ENCODE measurements at places on chromosomes 11 and 22.

DNA sequence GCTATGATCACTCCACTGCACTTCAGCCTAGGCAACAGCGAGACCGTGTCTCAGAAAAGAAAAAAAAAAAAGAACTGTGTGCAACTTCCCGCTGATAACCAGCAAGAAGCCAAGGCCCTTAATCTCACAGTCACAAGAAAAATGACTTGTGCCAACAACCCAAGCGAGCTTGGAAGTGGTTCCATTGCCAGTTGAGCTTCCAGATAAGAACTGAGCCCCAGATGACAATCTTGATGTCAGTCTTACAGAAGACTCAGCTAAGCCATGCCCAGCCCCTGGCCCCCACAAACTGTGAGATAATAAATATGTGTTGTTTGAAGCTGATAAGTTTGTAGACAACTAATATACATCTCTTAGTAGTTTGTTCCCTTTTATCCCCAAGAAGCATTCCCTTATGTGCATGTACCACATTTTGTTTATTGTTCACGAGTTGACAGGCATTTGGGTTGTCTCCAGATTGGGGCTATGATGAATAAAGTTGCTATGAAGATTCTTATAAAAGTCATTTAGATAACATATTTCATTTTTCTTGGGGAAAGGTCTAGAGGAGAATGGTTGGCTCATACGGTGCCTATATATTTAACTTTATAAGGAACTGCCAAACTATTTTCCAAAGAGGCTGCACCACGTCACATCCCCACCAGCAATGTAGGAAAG lies 85.9 kb downstream of the TIMP3 start:
- ATAC-seq: no peak

DNA sequence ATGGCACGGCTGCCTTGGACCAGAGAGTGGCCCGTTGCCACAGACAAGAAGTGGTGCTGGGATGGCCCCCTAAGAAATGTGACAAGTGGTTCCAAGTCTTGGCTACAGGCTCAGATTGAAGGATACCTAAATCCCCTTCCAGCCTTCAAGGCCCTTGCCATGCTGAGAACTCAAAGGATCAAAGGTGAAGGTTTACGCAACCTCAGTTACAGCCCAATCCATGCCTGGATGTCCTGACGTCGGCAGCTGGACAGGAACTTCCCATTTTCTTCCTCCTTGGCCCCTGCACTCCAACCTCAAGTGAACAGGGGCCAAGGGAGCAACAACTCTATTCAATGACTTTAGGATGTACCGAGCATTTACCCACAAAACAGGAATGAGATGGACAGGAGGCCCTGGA lies 95.4 kb downstream of the DHCR7 start:
- ATAC-seq: no peak

- no peak for ATAC-seq
These were observed 45.3 kb upstream of the CCDC34 start for GRCh38 chr11:27408246-27408800.

DNA sequence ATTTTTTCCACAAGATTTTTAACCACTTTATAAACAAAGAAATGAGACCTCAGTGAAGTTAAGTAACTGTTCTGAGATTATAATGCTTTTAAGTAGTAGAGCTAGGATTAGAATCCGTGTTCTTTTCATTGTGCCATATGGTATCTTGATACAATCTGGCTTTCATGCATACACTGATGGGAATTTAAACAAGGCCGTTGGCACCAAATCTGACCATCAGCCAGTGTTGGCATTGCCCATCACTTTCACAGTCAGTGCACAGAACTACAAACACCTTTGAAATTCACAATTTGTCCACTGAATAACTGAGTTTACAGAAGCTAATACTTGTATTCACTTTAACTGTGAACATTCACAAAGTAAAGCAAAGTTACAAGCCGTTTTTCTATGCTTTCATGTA lies 1228.0 kb downstream of the TBC1D22A start:
- no peak for ATAC-seq

DNA sequence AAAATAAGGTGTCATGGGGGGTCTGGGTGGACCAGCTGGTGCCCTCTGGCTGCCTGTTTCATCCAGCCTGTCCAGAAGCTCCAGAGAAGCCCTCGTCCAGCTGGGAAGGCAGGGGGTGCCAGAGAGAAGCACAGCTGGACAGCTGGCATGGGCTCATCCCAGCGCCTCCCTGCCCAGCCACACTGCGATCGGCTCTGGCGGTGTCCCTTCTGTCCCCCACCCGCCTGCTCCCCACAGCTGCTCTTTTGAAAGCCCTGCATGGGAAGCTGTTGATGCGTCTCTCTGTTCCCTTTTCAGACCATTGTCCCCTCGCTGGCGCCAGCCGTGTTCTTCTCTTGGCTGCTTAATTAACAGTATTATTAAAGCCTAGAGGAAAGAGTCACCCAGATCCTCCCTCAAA lies 86.5 kb downstream of the MN1 start:
- no peak for ATAC-seq

DNA sequence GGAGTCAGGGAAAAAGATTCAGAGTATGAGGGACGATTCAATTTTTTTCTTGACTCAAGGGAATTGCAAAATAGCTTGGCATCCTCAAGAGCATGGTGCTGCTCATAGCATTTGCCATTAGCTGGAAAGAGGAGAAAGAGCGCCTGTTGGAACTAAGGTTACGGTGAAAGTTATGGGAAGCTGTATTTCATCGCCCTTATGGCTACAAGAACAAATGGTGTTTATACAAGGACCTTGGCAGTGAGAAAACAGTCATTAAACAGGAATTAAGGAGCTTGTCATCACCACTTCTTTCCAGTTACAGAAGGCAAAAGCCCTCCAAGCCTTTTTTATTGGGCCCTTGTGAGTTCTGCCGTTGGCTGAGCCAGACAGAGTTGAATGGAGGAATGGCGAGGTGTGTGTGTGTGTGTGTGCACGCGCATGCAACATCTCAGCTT lies 74.2 kb downstream of the ALX4 start:
- ATAC-seq: no peak

DNA sequence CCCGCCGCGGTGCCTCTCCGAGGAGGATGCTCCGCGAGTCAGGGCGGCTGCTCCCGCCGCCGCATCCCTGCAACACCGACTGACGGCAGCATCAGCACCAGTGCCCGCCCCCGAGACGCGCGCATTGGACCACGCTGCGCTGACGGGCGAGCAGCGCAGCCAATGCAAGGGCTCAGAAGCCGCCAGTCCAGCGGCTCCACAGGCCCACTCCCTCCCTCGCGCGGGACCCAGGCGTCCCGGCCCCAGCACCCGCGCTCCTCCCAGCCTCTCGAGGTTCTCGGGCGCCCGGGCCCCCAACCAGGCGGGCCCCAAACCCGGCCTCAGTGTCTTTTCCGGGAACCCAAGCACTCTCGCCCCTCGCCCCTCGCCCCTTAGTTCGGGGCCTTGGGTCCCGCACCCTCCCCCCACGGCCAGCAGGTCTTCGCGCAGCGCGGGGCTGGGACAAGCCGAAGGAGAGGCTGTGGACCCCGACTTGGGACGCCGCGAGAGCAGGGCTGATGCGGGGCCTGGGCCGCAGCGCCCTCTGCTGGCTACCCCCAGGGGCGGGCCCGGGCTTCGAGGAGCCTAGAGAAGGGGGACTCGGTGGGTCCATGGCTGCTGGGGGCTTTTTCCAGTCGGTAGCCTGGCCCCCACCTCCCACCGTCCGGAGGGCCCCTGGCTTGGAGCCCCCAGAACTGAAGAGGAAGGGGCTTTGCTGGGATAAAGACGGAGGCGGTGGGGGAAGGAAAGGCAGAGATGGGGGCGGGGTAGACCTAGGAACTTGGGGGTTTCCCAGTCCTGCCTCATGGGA lies at the start of gene NRXN2:
Gene NRXN2, minus strand, starts transcription at position 81 of the 790 bp plus-strand sequence. CDS start 9,498 bp downstream, outside the sequence.
- peak; percentile 99 for ATAC-seq

DNA sequence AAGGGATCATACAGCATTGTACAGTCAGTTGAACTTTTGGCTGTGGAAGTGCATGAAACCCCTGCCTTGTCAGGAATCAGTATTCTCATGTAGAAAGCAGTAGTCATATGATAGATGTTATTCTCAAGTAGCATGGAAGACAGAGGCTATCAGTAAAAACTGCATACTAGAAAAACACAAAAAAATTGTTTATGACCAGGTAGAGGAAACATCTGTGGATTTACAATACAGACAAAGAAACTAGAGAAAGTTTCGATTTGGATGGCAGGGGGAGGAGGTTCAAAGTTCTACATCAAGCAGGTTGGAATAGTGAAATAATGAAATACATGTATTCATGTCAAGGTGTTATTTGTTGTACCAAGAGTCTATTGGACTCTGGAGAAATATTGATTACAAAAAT lies 212.3 kb upstream of the DDI1 start:
- ATAC-seq: no peak

DNA sequence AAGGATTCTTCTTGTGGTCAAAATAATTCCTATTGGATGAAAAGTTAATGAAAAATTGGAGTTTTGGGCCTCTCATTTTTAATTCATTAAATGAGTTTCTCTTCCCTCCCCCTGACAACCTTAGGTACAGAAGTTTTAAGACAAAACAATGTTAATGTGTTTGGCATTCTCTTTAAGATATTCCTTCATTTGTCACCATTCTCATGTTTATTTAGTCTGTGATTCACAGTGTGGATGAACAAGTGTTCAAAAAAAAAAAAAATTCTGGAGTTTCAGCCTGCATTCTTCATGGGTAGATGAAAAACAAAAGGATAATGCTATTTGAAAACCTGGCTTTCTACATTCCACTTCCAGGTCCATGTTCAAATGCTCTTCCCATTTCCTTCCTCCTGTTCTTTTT lies 172.6 kb upstream of the LUZP2 start:
- no peak for ATAC-seq

DNA sequence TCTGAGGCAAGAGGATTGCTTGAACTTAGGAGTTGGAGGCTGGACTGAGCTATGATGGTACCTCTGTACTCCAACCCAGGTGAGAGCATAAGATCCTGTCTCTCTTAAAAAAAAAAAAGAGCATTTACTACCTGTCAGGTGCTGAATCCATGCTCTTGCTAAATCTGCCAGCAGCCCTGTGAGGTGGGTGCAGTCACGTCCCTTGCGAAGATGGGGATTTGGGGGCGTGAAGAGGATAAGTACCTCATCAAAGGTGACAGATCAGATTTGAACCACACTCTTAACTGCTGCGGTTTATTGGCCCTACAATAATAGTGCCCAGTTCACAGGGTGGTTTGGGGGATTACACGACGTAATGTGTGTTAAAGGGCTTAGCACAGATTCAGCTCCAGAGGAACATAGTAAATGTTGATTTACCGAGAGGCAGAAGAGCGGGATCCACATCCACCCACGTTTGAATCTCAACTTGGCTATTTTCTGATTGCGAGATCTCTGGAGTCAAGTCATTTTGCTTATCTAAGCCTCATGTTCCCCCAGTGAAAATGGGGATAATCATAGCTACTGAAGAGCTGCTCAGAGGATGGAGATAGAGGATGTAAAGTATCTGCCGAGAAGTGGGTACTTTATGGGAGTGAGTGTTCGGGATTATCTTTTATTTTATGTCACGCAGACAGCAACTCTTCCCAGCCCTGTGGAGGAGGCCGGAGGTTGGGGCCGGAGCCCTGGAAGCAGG lies 28.1 kb upstream of the LRRC10B start:
- ATAC-seq: no peak

DNA sequence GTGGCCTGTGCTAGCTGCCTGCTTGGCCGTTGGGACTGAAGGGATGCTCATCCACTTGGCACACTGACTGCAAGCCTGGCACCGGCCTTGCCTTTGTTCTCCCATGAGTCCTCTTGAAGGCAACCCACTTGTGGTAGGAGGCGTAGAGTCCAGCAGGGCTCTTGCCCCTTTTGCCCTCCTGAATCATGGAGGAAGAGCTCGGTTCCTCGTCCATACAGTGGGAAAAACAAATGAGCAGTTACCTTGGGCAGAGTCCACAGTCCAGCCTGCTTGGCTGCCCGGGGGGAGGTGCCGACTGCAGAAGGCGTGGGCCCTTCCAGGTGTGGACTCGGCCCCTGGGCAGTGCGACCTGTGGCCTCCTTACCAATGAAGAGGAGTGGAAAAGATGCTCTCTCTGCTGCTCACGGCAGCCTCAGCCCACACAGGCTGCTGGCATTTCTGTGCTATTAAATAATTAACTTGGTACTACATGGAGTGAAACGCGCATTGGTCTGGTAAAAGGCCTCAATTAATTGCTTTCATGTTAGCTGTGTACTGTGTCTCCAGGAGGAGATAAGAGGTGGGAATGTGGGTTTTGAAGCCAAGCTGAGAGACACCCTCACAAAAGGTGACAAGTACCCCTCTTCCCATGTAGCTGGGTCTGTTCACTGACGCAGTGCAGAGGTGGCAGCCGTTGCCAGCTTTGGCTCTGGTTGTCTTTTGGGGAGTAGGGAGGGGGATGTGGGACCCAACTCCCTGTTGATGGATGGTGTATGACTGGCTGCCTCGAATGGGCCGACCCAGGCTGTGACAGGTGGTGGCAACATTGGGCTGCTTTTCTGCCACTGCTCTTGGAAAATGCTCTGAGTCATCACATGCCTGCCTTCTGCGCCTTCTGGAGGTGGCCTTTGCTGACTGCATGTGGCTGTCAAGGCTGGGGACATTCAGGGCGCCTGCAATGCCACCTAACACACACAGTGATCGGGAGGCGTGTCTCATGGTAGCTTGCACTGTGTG lies 26.8 kb upstream of the B3GAT1 start:
- ATAC-seq: no peak

DNA sequence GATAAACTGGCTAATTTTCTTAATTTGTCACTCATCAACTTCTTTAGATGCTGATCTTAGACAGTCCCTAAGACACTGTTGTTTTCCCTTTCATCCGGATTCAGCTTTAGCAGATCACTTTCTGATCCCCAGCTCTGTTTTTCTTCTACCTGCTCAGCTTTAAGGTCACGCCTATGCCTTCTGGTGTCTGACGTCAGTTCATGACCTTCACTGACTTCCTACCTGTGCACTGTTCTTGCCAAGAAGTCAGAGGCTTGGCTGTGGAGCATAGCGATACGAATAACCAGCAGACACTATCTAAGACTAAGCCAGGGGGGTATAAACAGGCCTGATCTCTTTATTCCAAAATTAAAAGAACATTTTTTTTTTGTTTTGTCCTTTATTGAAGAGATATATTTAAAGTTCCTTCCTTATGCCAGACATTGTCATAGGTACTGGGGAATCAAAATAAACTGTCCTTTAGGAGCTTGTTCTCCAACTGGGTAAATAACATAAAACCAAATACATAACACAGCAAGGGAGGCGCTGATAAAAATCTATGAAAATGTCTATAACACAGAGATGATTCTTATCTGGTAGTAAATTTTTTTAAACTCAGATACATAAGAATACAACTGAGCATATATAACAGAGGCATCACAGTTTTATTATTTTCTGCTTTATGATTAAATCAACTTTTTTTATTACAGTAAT lies 352.2 kb upstream of the CTSC start:
- ATAC-seq: no peak

GRCh38 chr11:86746514-86746913 lies 53.8 kb upstream of the PRSS23 start:
- no peak for ATAC-seq

DNA sequence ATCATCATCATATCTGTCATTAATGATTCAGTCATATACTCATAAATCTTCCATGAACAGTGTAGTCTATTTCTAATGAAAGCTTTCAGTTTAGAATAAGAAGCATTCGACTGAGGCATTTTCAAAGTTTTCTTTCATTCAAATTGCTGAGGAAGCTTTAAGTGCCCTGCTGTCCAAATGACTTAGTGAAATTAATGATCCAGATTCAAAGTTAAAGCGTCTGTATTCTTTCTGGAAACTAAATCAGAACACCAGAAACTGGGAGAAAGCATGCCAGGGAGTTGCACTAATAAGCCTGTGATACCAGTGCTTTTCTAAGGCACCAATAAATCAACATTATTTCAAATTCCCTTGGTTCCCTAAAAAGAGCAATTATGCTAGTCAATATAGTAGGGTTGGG lies 367.8 kb upstream of the ANO5 start:
- ATAC-seq: no peak
